ENCODE measurements at places on chromosomes 2 and 18. TPM values are rescaled to one million over a fixed set of nuclear protein-coding genes. Genes with fewer than 3 reads are reported as not detected.

- DNase-seq = peak; percentile 98
These were observed 68.4 kb downstream of the MCFD2 start for GRCh38 chr2:46847185-46847710.

GRCh38 chr2:183903026-183903425 is 695.3 kb upstream of the ZNF804A start:
- DNase-seq = no peak

DNA sequence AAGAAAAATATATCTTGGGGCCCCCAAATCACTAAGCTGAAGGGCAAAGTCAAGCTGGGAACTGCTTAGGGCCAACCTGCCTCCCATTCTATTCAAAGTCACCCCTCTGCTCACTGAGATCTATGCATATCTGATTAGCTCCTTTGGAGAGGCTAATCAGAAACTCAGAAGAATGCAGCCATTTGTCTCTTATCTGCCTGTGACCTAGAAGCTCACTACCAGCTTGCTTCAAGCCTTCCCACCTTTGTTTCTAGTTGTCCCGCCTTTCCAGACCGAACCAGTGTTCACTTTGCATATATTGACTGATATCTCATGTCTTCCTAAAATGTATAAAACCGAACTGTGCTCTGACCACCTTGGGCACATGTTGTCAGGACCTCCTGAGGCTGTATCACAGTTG is 479.4 kb downstream of the METTL4 start:
- DNase-seq = no peak

- no peak for DNase-seq
These were observed 40.7 kb downstream of the RALB start for GRCh38 chr2:120293096-120294007.

- no peak for DNase-seq
These were observed 18.3 kb upstream of the SERPINB3 start for GRCh38 chr18:63679820-63680606.

DNA sequence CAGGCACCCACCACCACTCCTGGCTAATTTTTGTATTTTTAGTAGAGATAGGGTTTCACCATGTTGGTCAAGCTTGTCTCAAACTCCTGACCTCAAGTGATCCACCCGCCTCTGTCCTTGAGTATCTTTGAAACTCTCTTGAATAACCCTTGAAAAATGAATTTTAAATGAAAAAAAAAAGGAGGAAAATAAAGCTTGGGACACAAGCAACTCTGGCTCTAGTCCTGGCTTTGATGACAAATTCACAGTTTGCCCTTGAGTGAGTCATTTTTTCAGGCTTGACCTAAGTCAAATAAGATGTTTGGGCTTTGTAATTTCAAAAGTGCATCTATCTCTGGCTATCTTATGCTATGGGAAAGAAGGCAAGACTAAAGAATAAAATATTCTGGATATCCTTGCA is 79.0 kb upstream of the TRIB2 start:
- DNase-seq = no peak

- DNase-seq = peak; percentile 53
These were observed 24.4 kb downstream of the RDH14 start for GRCh38 chr2:18536100-18536499.

DNA sequence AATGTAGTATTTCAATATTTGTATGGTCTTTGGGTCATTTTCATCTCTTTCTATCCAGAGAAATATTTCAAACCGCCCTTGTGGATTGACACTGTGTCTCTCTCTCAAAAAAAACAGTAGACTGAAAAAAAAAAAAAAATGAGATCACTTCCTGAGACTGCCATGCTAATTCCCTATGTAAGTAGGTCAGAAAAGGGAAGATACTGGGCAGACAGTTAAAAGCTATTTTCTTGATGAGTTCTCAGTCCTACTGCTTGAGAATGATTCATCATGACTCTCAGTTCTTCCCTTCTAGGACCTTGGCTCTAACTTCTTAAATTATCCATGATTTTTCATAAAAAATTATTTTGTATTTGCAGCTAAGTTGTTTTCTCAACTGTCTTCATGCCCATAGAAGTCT is 672.3 kb upstream of the REG3G start:
- no peak for DNase-seq

DNA sequence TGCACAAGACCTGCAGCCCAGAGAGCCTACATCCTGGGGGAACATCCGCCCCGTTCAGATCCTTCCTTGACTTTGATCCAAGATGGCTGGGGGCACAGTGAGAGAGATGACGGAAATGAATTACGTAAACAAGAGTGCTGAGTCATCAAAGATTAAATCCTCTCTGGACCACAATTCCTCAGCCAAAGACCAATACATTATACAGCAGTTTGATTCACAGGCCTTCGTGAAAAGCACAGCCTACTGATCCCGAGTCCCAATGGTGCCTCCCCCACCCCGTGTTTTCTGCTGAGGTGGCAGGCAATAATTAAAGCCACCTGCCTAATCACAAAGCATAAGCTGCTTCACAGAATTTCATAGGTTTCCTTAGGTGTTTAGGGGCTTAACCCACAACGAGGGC is 43.0 kb downstream of the MYO5B start:
- no peak for DNase-seq

- DNase-seq = no peak
These were observed 147.4 kb upstream of the STK17B start for GRCh38 chr2:196318517-196319377.

DNA sequence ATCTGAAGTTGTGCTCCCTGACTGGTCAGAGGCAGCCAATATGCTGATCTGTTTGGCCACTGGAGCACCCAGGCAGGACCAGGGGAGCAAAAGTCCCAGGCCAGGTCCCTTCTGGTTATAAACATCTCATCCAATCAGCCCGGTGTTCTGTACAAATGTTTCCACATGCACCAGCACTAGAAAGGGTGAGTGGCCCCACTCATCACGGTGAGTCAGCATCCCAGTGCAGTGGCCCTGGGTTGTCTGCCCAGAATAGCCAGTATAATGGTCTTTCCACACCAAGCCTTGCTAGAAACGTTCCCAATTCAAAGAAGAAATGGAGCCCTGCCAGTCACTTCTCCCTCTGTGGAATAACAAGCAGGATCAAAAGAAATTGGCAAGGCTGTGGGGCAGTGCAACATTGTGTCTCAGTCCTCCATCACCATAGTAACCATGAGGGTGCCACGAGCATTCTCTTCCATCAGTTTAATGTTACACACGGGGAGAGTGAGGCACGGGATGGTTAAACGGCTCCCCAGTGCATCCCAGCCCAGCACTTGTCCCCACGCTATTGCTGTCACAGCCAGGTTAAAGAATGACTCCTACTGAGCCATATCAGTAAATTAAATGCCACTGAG is 174.9 kb downstream of the SEPTIN10 start:
- DNase-seq = no peak

DNA sequence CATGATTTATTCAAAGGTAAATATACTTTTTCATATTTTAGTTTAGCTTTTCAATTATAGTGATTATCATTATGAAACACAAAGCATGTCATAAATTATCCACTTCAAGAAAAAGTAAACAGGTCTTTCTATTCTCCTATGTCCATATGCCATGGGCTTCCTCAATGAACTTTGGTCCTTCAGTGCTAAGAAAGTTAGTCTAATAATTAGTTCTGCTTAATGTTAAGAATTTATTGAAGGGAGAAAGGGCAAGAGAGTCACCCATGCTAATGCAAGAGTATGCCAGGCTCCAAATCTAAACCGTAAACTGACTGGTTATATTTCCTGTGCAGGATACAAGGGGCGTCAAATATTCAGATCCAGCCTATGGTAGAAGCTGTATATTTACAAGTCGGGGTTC is 96.2 kb downstream of the GORASP2 start:
- no peak for DNase-seq

- no peak for DNase-seq
These were observed 255.5 kb downstream of the CDH2 start for GRCh38 chr18:27921392-27921791.

- DNase-seq = peak; percentile 6
These were observed 240.3 kb downstream of the CDH7 start for GRCh38 chr18:65990944-65991708.

DNA sequence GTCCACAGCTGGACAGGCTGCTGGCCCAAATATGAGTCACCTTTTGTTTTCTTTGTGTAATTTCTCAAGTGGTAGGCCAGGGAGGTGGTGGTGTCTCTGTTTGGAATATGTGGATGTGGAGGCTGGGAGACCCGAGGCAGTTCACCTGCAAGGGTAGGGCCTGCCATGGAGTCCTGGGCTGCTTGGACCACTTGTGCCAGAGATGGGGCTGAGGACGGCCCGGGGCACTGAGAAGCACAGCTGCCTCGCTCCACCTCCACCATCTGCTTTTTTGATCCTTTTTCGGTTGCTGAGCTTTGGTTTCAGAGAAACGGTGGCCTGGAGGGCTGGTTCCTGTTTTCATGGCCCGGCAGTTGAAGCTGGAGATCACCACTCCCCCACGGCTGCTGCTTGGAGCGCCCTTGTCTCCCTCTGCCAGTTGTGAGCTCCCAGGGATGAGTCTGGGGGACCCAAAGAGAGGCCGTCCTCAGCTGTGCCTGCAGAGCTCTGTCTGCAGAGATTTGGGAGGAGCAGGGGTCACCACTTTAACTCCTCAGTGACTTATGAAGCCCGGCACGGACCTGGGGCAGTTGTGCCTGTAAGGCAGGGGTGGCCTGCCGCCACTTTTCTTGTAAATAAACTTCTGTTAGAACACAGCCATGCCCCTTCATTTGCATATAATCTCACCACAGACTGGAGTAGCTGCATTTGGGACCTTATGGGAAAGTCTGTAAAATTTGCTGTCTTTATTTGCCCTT is 67.6 kb upstream of the MCFD2 start:
- DNase-seq = peak; percentile 51

GRCh38 chr18:76405681-76406356 is 89.2 kb downstream of the ZNF516 start:
- DNase-seq = no peak

DNA sequence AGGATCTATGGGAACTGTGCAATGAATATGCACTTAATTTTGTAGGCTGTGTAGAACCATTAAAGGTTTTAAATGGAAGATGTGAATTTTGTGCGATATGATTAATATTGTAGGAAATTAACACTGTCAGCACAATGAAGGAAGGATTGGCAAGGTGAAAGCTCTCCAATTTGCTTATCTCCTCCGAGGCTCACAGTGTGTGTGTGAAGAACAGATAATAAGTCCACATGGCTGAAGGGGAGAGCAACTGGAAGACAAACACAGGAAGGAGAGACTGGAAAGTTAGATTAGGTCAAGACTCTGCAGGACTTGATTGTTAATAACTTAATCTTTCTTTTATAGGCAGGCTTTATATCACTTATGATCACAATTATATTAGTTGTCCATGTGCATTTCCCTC is 269.7 kb upstream of the VRK2 start:
- no peak for DNase-seq

- no peak for DNase-seq
These were observed 26.7 kb upstream of the ALPP start for GRCh38 chr2:232351686-232352510.

Gene MALT1
- polyA plus RNA-seq = 10.4 TPM

Gene SULT1C4
- polyA plus RNA-seq = 7.1 TPM

Gene ANKRD23
- 1.6 TPM for polyA plus RNA-seq

Gene TUBA4B
- polyA plus RNA-seq = 15.4 TPM

Gene ATP6V1C2
- 38.0 TPM for polyA plus RNA-seq

Gene STAT1
- 37.5 TPM for polyA plus RNA-seq

Gene SCYGR6
- not detected for polyA plus RNA-seq

Gene ANO7
- polyA plus RNA-seq = 1.1 TPM
